ENCODE measurements at places on chromosomes 3 and 15.

- no peak for DNase-seq
Observed at GRCh38 chr3:184656829-184657681, 54.8 kb downstream of the MAGEF1 start.

DNA sequence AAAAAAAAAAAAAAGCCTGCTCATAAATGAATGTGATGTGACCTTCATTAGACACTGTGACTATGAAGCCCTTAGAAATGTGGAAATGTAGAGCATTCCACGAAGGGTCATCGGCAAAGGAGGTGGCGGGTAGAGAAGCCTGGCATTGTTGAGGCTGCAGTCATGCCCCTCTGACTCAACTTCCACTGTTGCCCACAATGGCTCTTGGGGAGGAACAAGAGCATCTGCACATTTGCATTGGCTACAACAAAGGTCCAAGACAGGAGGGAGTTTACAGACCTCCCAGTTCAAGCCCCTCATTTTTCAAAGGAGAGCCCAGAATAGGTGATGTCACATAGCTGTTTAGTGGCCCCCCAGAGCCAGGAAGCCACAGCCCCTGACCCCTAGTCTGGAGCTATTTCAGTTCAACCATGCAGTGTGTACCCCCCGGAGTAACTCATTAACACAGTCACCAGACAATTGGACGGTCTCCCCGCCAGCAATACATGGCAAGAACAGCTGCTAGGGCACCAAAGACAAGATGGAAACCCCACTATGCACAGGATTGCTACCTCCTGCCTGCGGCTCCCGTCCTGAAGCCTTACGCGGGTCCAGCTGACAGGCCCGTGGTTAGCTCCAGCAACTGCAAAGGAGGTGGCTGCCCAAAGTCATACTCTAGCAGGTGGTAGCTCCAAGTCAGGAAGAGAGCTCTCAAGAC, 56.2 kb downstream of the SH3BP5 start:
- DNase-seq = no peak

- DNase-seq = no peak
Observed at GRCh38 chr15:46309914-46310313, 675.1 kb downstream of the SQOR start.

- no peak for DNase-seq
Observed at GRCh38 chr3:98343647-98344507, 9.8 kb upstream of the OR5K4 start.

GRCh38 chr3:191382661-191383060, 52.3 kb upstream of the UTS2B start:
- no peak for DNase-seq

DNA sequence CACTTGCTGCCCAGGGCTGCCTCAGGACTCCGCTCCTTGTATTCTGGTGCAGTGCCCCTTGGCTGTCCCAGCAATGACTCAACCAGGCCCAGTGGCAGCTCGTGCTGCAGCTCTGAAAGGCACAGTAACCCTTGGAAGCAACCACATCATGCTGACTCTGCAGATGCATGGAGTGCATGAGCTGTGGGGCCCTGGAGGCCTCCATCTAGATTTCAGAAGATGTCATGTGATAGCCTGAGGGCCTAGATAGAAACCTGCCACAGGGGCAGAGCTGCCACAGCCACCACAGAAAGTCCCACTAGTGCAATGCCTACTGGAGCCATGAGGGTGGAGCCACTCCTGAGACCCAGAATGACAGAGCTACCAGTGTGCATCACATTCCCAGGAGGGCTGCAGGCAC, 117.1 kb upstream of the SMAD3 start:
- DNase-seq = no peak

DNA sequence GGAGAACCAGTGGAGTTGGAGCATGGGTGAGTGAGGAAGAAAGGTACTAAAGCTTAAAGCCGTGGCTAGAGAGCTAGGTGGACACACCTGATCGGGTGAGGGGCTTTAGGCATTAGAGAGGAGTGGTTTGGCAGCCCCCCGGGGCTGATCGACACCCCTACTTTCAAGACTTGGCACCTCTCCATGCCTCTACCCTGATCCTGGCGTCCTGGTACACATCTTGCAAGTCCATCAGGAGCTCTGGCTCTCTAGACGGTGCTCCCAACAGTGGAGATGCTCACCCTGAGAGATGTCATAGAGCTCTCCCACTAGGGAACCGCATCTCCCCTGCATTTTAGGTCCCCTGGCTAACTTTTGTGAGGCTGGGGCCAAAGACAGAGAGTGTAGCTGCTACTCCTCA, 98.1 kb downstream of the XXYLT1 start:
- DNase-seq = no peak

- DNase-seq = no peak
Observed at GRCh38 chr3:3817865-3818264, 18.6 kb downstream of the LRRN1 start.

DNA sequence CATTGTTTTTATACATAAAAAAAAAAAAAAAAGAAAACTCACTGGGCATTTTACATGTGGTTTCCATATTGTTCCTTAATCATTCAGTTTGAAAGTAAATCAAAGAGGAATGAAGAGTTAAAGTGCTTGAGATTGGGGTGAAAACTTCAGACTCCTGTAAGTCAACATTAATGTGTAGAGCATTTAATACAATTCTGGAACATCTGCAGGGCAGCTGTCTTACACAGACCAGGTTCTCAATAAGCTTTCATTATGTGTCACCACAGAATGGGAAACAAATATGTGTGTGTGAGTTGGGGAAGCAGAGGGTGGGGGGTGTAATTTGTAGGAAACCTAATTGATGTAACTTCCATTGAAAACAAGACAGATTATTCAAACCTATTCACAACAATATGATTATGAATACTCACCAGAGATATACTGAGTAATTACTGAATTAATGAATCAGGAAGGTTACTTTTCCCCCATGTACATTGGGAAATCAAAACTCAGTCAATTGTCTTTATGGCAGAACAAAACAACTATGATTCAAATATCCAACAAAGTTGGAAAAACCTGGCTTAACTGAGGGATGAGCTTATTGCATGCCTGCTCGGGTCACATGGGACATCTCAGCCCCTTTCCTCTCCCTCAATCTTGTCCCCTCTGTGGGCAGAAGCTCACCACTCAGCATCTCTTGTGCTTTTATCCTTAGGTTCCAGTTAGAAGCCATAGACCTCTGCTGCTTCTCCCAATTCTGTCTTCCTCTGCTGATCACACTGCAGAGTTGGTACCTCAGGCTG, 281.2 kb upstream of the THBS1 start:
- DNase-seq = no peak

DNA sequence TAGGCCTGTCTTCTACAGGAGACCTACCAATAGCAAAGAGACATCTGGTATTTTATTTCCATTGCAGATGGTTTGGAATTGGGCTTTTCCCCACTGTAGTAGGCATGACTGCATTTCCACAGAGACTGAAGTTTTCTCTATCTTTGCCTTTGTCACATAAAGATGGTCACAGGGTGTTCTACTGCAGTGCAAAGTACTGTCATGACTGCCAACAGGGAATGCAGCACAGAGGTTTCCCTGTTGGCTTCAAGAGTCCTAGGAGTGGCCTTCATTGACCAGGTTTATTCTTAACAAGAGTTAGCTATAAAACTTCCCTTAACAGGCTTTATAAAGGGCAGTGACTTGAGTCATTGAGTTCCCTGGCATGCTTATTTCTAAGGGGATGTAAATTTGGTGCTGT, 36.8 kb upstream of the TM4SF4 start:
- no peak for DNase-seq

DNA sequence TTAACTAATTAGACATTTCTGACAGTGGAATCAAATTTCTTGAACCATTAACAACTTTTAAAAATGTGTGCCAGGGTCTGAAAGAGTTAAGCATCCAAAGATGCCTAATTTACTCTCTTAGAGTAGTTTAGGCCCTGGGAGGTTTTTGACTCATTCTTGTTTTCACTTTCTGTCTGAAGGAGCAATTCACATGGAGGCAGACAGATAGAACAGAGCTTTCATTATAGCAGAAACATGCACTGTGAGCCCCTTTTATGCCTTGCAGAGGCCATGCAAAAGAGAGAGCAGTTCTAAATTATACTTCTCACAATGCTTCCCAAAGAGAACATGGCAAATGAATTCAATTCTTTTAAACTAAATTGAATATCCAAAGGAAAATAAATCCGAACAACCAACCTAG, 554.8 kb downstream of the MFSD1 start:
- DNase-seq = no peak

- no peak for DNase-seq
Observed at GRCh38 chr3:5726621-5727020, 539.1 kb downstream of the EDEM1 start.

DNA sequence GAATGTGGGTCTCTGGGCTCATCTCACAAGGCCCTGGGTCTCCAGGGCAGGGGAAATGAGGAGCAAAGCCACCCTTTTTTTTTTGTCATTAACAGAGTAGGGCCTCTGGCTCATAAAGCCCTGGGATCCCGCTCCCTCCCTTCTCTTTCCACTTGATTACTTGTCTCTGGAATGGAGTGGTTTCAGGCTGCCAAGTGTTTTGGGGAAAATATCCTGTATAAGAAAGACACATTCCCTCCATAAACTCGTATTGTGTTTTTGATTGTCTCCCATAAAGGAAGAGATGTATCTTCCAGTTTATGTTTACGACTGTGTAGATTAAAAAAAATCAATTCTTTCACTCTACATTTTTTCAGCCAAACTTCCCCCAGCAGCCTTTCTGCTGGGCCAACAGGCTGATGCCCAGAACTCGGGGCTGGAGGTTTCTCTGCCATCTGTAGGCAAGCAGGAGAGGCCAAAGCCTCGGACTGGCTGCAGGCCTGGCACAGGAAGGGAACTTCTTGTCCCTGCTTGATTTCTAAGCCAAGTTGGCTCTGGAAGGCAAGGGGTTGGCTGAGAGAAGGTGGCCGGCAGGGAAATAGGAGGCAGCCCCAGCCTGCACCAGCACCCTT, 49.4 kb upstream of the INSYN1 start:
- peak; percentile 58 for DNase-seq

DNA sequence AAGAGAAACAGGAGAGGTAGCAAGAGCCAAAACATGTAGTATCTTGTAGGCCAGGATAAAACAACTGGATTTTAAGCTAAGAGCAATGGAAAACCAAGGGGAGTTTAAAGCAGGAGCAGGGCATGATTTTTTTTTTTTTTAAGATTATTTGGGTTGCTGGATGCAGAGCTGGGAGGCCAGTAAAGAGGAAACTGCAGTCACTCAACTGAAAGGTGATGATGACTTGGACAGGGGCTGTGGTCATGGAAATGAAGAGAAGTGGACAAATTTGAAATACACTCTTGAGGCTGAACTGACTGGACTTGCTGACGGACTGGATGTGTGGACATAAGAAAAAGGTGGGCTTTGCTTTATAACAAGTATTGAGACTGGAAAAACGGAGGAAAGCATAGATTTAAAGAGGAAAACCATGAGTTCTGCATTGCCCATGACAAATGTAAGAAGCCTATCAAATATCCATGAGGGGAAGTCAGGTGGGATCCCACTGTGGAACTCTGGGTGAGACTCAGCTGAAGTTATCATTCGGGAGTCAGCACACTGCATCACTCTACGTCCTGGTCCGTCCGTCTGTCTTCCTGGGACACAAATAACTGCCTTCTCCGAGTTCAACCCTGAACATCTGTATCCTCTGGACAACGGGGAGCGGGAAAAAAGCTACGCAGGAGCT, 688 bp downstream of the XPC start:
- DNase-seq = no peak

DNA sequence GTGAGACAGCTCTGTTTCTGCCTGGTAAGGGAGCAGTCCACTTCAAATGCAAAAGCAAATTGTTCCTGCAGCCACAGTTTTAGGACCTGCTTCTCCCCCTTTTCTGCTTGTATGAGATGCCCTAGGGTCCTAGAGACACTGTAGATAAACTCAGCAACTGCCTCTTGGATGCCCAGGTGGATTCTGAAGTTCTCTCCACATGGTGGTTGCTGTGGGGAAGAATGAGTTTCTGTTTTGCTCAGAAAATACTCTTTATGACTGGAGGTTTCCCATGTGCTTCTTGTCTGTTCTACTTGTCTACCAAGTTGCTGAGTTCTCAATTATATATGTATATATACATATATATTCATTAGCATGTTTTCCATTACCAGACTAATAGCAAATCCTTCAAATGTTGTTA, 5.6 kb upstream of the ZNF80 start:
- no peak for DNase-seq

DNA sequence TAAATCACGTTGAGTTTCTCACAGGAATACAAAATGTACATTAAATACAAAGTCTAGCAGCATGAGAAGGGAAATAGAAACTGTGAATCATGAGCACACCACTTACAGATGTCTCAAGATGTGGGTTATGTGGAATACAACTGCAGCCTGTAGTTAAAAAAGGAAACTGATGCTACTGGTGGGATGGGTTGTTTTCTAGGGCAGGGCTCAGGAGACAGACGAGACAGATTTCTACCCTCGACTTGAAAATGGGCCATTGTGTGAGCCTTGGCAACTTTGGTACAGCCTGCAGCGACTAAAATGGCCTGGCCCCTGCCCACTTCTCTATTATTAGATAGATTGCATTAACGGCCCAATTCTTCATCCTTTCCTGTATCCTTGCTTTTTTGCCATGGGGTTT, 293.1 kb downstream of the SUCLG2 start:
- DNase-seq = no peak

GRCh38 chr3:5047764-5048419, 68.7 kb downstream of the BHLHE40 start:
- DNase-seq = no peak

DNA sequence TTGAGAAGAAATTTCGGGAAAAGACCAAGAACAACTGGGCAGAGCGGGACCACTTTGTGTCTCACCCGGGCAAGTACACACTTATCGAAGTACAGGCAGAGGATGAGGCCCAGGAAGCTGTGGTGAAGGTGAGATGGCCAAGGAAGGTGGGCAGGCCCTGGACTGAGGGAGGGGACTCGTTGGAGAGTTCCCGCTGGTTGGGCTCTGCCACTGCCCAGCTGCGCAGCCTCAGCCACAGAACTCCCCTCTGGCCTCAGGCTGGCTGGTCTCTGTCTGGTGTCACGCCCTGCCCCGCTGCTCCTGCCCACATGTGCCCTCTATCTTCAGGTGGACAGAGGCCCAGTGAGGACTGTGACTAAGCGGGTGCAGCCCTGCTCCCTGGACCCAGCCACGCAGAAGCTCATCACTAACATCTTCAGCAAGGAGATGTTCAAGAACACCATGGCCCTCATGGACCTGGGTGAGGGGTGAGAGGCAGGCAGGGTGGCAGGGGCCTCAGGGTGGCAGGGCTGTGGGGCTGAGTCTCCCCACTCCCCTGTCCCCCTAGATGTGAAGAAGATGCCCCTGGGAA, 2.4 kb downstream of the PARP3 start:
- DNase-seq = peak; percentile 36

GRCh38 chr3:153029350-153029749, 132.7 kb upstream of the RAP2B start:
- peak; percentile 72 for DNase-seq

GRCh38 chr15:89498574-89498906, 2.2 kb upstream of the RHCG start:
- no peak for DNase-seq

DNA sequence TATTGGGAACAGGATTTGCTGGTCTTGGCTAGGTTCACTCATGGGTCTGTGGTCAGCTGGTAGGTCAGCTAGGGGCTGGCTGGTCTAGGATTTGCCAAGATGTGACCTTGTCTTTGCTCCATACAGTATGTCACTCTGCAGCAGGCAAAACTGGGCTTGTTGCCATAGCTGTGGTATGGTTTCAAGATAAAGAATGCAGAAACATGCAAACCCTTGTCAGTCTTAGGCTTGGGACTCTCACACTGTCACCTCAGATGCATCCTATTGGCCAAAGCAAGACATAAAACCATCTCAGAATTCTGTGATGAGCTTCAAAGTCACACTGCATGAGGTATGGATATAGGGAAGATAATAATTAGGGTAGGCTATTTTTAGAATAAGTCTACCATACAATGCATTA, 66.6 kb upstream of the TBC1D5 start:
- no peak for DNase-seq

Measured in right forelimb (tissue), 1 donor.